ENCODE measurements at places on chromosomes 1 and 21.

GRCh38 chr1:32606565-32607371, 43.6 kb downstream of the ZBTB8OS start:
- DNase-seq: no peak

DNA sequence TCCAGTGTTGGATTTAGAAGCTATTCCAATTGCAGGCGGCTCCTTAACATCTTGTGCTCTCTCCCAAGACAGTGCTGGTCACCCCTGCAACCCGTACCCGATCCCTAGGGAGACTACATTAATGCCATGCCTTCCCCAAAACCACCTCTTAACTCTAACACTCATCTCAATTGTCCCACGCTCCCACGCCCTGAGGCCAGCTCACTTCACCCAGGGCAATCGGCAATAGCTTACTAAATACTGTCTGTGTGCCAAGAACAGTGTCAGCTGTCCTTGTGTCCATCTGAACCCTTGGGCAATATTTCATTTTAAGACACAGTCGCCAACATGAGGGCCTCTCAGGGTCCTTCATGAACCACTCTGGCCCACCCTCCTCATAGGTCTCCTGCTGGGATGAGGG, 13.9 kb downstream of the C1orf198 start:
- no peak for DNase-seq

GRCh38 chr1:151313501-151313900, 13.7 kb downstream of the PI4KB start:
- DNase-seq: no peak

DNA sequence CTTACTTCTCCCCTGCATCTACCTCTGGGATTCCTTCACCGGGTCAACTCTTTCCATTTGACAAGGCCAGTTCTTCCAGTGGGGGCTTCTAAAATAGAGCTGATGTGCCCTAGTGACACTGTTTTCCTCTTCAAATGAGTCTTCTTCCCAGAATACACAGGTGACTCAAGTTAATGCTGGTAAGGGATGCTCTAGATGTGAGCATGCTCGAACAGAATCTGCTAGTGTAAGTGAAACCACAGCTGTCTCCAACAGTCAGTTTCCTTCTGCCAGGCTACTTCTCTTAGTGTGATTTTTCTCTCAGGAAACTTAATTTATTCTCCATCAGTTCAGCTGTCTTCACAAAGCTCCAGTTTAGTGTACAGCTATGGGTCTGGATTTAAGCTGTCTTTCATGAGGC, 194.9 kb upstream of the C1orf87 start:
- DNase-seq: no peak

DNA sequence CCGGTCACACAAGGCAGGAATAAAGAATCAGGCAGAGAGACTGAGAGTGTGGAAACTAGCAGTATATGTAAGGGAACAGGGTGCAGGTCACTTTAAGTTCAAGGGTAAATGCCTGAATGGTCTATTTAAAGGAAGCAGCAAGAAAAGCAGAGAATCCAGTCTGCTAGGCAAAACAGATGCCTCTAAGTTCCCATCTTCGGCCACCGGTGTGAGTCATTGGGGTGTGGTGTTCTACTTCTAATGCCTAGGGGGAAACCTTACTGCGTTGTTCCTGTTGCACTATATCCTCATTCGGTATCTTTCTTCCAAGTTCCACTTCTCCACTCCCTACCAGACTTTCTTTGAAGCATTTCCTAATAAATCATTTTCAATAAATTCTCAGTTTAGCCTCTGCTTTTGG, 259.9 kb downstream of the HHIPL2 start:
- DNase-seq: no peak

DNA sequence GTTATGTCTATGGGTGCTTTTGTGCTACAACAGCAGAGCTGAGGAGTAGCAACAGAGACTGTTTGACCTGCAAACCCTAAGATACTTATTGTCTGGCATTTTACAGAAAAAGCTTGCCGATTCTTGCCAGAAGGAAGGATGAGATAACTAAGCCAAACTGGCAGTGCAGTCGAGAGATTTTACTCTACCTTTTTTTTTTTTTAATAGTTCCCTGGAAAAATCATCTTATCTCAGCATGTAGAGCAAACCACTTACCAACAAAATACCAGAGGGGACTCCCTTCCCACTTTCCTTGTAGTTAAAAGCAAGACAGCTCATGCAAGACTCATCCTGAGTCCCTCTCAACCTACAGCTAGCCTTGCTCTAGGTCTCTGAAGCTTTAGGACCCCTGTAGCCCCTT, 132.9 kb downstream of the SYT2 start:
- DNase-seq: no peak

DNA sequence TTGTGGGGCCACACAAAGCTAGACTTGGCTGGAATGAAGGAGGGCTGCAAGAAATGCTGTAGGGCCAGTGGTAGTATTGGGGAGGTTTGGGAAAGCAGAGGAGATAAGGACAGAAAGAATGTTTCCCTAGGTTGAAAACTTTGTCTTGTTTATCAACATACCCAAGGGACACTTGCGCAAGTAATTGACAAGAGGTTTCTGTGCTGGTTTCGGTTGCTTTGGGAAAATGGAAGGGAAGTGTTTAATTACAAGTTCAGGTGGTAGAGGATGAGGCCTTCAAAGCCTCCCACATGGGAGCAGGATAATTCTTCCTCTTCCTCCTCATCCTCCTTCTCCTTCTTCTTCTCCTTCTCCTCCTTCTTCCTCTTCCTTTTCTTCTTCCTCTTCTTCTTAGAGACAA, 182.1 kb upstream of the LMO4 start:
- DNase-seq: no peak

- DNase-seq: no peak
These were observed 75.5 kb downstream of the VPS13D start for GRCh38 chr1:12305377-12305776.

DNA sequence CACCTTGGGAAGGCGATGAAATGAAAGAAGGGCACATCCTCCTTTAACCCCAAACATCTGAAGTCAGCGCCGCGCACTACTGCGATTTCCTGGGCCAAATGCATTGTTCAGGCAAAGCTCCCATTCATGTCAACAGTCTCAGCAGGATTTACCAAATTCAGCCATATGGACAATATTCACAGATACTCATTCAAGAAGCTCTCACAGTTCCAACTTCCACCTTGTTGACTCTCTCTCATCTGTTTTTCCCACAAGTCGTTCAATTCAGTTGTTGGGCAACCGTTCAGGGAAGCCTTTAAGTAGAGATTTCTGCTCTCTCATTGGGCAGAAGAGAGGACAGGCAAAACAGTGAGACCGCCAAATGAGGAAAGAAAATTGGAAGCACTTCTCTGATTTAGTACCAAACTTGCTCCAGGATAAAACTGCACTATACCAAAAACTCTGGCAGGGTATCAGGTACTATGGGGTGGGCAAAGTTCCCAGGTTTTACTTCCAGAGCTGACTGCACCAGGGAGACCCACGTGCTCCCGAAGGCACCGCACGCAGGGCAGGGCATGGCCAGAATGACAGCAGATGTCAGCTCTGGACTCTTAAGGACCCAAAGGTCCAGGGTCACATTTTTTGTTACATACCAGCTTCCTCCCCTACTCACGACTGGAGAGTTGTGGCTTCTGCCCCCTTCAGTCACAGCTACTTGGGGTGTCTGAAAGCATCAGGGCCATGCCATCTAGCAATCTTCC, 668.8 kb downstream of the KIF26B start:
- DNase-seq: no peak

DNA sequence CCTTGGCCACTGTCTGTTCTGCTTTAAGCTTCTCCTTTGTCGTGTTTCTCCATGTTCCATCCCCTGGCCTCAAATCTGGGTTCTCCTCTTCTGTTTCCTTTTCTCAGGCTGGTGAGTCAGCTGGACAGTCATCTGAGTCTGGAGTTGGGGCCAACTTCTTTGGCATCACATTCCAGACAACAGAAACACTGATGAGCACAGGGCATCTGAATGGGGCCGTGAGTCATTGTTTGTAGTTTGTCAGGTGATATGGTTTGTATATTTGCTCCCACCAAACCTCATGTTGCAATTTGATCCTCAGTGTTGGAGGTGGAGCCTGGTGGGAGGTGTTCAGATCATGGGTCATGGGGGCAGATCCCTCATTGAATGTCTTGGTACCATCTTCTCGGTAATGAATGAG, 14.3 kb upstream of the OLIG2 start:
- DNase-seq: no peak

DNA sequence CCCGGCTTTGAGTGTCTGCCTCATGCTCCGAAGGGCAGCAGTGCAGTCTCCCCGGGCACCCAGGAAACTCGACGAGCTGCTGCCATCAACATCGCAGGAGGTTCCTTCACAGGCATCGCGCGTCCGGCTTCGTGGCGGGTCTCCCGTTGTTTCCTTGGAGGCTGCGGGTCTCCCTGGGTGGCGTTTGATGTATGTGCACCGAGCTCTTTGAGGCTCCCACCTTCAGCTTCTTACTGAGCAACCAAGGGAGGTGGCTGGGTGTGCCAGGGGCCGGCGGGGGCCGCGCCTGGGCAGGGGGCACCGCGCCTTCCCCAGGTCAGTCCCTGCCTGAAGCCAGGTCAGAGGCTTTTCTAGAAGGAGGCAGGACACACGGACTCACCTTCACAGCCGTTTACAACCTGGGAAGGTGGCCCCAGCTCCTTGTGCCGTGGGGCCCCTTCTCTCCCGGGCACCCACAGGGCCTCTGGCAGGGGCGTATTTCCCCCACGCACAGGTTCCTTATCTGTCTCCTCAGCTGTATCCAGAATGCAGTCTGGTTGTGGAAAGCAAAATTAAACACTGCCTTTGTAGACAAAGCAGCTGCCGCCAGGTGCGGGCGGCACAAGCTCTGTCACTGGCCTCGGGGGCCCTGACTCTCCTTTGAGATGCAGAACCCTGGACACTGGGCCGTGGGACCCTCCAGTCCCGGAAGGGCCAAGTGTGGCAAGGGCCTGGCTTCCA, 21.7 kb upstream of the PEX10 start:
- no peak for DNase-seq

GRCh38 chr1:50450861-50451653, 27.8 kb upstream of the DMRTA2 start:
- no peak for DNase-seq

DNA sequence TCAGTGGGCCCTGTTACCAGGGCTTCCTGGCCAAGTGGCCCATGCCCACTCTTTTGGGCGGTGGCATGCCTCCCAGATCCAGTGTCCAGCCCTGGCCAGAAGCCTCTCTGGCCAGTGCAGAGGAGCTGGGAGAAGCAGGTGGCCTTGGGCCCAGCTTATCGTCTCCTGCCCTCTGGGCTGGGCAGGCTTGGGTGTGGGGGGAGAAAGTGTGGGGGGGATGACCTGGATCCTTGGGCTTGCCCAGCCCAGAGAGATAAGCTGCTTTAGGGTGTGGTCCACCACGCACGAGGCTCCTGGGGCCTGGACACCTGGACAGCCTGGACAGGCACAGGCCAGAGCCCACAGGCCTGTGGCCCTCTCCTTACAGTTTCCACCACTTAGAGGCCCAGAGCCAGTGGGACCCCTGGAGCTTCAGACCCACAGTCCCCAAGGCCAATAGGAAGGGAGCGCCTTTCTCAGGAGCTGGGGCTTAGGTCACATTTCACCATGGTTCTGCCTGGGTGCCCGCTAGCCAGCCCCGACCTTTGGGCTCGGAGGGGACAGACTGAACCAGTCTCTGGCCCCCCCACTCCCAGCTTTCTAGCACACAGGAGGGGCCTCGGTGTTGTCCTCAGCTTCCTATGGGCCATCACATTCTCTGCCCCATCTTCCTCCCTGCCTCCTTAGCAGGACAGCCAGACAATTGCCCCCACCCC, 1.8 kb downstream of the ESPN start:
- no peak for DNase-seq

DNA sequence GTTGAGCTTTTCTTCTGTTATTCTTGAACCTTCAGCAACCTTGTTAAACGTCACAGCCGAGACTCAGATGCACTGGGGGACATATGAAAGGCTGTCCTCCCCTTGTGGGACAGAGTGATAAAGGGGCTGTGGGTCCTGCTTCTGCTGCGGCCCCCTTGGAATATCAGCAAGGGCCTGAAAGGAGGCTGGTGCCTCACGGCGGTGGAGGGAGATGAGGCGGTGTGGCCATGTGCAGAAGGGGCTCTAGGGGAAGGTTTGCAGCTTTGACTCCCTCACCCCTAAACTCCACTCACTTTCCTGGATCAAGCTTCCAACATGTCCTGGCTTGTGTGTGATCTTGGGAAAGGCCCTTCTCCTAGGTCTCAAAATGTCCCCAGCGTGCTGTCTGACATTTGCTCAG, 270.7 kb upstream of the CSF3R start:
- no peak for DNase-seq

DNA sequence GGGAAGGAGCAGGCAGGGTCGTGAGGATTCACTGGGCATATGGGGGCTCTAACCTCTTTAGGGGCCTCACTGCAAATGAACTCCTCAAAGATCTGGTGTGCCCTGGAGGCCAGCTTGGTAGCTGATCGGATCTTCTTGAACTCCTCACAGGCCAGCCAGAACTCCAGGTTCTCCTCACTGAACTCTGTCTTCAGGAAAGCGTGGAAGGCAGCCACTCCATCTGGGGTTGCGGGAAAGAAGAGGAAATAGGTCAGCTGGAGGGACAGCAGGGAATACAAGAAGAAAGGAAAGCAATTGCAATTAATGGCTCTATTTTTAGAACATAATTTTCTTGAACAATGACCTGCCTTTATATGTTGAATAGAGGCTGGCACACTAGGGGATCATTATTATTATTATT, 2.3 kb downstream of the RGS16 start:
- no peak for DNase-seq

- peak; percentile 67 for DNase-seq
These were observed 926 bp upstream of the ATP1B1 start for GRCh38 chr1:169105434-169106094.

DNA sequence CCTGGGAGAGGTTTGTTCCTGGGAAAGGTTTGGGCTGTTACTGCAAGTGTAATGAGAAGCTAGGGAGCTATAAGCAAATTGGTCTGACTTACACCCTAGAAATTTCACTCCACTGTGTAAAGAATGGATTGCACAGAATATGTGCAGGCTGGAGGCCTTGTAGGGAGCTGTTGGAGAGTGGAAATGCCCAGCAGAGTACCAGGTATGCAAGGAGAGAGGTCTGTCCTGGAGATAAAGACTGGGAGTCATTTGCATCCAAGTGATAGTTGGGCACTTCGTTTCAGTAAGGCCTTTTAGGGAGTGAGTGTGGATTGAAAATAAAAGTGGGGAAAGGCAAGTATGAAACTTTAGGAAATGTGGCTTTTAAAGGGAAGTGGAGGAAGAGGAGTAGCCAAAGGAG, 75.8 kb downstream of the CACNA1E start:
- no peak for DNase-seq

DNA sequence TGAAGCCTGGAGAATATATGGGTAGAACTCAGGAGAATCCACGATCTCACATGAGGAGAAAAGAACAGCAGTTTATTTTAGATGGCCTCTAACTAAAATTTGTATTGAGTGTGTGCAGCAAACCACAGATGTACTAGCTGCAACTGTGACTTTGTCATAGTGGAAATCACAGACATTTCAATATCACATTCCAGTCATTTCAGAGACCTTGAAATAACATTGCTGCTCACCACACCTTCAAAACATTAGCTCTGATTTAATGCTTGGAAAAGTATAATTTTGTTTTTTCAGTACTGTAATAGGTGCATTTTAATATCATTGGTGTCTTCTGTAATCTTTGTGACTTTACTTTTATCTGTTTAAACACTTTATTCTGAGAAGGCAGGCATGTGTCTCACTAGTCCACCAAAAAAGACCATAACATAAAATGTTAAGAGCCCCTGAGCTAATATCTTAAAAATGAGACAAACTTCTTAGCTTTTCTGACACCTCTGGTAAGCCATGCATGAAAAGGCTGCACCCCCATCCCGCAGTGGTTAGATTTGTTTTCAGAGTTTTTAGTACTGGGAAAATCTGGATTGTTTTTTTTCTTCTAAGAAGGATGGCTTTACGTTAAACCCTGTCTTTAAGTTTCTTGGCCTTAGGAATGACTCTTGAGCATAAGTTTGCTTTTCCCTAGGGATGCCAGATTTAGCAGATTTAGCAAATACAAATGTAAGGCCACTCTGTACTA, 30.1 kb downstream of the KCNJ15 start:
- no peak for DNase-seq
